Frontal cortex (tissue), 4 donors: ENCODE measurements at places on chromosomes 5 and 9. TPM values are rescaled to one million over a fixed set of nuclear protein-coding genes. Genes with fewer than 3 reads are reported as not detected.

Gene ATP6V1G1
- 108 TPM for total RNA-seq

Gene SPATA31C1
- total RNA-seq: not detected

Gene GPR150
- total RNA-seq: not detected

Gene PLPP1
- 25.7 TPM for total RNA-seq

Gene PTGES
- 3.7 TPM for total RNA-seq

DNA sequence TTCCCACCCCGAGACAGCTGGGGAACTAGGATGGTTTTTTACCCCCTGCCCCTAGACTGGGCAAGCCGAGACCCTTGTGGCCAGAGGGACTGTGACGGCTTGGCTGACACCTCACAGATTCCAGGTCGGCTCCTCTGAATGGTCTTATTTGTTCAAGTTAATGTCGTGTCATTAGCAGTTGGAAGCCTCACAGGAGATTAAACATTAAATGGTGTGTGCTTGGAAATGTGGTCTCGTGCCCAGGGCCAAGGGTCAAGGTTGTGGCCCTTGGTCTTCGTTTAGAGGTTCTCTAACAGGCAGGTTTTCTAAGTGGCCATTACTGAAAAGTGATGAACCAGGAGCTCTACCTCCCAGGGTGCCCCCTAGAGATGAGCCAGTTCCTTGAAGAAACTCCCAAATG lies 61.2 kb upstream of the RXRA start:
- no peak for DNase-seq

- no peak for DNase-seq
These were observed 126.1 kb downstream of the ESM1 start for GRCh38 chr5:54859316-54859715.

- no peak for DNase-seq
These were observed 30.4 kb downstream of the PWWP2A start for GRCh38 chr5:160088805-160089204.

GRCh38 chr5:119022017-119022745 lies 33.8 kb upstream of the DTWD2 start:
- DNase-seq: no peak

DNA sequence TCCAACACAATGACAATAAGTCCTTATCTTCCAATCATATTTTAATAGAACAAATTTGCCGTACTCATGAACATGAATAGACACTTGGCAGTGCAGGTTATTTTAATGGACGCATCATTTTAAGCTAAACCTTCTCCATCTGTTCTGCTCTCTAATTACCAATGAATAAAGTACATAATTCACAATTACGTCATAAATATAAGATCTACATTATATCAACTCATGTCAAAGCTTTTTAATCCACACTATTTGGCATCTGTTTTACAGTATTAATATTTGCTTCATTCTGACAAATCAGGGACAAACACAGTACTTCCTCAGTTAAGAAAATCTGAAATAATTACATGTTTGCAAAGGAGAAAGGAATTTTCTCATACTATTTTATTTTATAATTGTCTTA lies 344.1 kb upstream of the DMAC1 start:
- no peak for DNase-seq

- DNase-seq: no peak
These were observed 126.8 kb downstream of the PDE8B start for GRCh38 chr5:77337246-77337645.

- no peak for DNase-seq
These were observed 127.7 kb downstream of the MAPKAP1 start for GRCh38 chr9:125579030-125579932.

GRCh38 chr9:91354881-91355280 lies 6.8 kb downstream of the AUH start:
- no peak for DNase-seq

- DNase-seq: no peak
These were observed 150.8 kb upstream of the PPP1R26 start for GRCh38 chr9:135328485-135329417.

- DNase-seq: no peak
These were observed 36.2 kb downstream of the SPOCK1 start for GRCh38 chr5:137462816-137463520.

DNA sequence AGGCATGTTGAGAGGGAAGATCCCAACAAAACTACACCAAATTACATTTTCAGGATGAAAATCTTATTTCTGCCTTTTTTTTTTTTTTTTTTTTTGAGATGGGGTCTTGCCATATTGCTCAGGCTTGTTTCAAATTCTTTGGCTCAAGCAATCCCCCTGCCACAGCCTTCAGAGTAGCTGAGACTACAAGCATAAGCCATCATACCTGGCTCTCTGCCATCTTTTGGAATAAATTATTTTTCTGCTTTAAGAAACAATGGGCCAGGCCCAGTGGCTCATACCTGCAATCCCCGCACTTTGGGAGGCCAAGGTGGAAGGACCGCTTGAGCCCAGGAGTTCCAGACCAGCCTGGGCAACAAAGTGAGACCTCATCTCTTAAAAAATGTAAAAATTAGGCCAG lies 14.3 kb downstream of the AFF4 start:
- DNase-seq: no peak

DNA sequence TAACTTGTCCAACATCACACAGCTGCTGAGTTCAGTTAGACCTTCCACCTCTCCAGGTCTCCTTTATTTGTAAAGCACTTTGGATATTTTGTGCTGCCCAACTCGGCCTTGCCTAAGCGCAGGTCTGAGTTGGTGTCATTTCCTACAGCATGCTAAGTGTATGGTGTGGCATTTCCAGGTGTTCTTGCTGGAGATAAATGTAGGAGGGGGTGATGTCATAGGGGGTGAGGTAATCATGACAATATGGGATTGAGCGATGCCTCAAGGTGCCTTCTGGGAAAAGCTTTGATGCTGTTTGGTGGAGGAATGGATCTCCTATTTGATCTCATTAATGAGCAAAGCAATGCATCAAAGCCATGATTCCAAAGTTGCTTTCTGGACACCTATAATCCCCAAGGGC lies 32.3 kb upstream of the NEURL1B start:
- DNase-seq: no peak

DNA sequence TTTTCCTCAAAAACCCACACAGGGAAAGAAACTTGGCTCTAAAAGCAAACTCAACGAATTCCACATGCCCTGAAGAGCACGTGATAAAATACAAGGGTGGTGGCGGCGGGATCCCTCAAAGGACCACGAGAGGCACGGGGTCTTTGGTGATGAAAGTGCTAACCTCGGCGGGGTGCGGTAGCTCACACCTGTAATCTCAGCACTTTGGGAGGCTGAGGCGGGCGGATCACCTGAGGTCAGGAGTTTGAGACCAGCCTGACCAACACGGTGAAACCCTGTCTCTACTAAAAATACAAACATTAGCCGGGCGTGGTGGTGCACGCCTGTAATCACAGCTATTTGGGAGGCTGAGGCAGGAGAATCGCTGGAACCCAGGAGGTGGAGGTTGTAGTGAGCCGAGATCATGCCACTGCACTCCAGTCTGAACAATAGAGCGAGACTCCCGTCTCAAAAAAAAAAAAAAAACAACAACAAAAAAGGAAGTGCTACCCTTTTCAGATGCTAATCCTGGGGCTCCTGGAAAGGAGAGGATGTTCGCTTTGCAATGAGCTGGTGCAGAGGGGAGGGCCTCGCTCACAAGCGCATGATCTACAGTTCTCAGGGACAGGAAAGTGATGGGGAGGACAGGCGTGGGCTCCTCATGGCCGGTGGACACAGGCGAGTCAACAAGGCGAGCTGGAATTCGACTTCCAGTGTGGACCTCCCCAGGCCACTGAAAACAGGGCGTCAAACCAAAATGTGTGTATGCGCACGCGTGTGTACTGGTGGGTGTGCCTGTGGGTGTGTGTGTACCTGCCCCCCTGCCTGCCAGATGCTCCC lies 54.1 kb downstream of the USP20 start:
- DNase-seq: no peak
